Stimulated activated naive B cell treated with anti-CD40 and anti-IgM and Interleukin-4, amounts not matched to agents 10 μg/mL and 1 μg/mL and 100 μg/mL, for 72 hours (primary cell): ENCODE measurements at places on chromosomes 2 and 18.

DNA sequence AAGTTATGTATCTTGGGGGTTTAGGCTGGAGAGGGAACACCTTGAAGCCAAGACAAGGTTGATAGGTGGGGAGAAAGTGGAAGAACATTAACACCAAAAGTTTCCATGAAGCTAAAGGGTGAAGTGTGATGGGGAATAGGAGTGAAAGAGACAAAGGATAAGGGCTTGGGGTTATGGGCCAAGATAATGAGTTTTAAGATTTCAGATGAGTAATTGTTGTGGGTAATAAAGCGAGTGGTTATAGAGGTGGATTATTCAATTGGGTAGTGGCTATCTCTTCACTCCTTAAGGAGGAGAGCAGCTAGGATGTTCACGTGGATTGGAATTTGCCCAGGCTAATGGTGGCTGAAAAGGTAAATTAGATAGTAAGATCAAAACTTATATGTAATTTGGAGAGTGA lies 29.8 kb downstream of the EML4 start:
- H3K4me1 ChIP-seq: peaks cover 63% of the 10 kb centered on the region
- no peaks in the 10 kb centered on the region for H3K27me3 ChIP-seq
- H3K36me3 ChIP-seq: peaks cover 21% of the 10 kb centered on the region
- H3K27ac ChIP-seq: peak overlapping the region; percentile 21

- peaks cover 30% of the 10 kb centered on the region for H3K36me3 ChIP-seq
- H3K27ac ChIP-seq: peak overlapping the region; percentile 27
- peaks cover 2% of the 10 kb centered on the region for H3K4me1 ChIP-seq
Measured at GRCh38 chr2:241760301-241760771, 16.3 kb upstream of the GAL3ST2 start.

DNA sequence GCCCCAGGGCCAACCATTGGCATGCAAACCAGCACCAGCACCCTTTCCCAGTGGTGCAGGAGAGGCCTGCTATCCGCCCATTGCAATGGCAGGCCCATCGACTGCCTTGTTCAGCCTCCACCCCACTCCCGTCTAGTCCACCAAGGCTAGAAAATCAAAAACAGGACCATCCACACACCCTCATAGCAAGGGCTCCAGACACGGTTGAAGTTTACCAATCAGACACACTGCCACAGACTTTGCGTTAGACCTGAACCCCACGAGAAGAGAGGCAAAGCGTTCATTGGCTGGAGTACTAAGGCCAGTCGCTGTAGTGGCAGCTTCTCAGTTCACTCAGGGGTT lies 95.3 kb upstream of the TEX51 start:
- H3K36me3 ChIP-seq: no peaks in the 10 kb centered on the region
- no peak for DNase-seq
- H3K27ac ChIP-seq: no peak overlapping the region
- no peaks in the 10 kb centered on the region for H3K4me1 ChIP-seq
- H3K27me3 ChIP-seq: peaks cover 9% of the 10 kb centered on the region

DNA sequence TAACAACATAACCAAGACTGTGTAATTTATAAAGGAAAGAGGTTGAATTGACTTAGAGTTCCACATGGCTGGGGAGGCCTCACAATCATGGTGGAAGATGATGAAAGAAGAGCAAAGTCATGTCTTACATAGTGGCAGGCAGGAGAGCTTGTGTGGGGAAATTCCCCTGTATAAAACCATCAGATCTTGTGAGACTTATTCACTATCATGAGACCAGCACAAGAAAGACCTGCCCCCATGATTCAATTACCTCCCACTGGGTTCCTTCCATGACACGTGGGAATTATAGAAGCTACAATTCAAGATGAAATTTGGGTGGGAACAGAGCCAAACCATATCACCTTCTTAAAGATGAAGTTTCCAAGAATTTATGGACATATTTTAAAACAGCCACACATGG lies 2.5 kb upstream of the IL36RN start:
- peaks cover 16% of the 10 kb centered on the region for H3K36me3 ChIP-seq
- no peaks in the 10 kb centered on the region for H3K4me1 ChIP-seq
- no peak overlapping the region for H3K27ac ChIP-seq
- peaks cover 35% of the 10 kb centered on the region for H3K27me3 ChIP-seq
- H3K4me3 ChIP-seq: no peak overlapping the region
- DNase-seq: no peak

DNA sequence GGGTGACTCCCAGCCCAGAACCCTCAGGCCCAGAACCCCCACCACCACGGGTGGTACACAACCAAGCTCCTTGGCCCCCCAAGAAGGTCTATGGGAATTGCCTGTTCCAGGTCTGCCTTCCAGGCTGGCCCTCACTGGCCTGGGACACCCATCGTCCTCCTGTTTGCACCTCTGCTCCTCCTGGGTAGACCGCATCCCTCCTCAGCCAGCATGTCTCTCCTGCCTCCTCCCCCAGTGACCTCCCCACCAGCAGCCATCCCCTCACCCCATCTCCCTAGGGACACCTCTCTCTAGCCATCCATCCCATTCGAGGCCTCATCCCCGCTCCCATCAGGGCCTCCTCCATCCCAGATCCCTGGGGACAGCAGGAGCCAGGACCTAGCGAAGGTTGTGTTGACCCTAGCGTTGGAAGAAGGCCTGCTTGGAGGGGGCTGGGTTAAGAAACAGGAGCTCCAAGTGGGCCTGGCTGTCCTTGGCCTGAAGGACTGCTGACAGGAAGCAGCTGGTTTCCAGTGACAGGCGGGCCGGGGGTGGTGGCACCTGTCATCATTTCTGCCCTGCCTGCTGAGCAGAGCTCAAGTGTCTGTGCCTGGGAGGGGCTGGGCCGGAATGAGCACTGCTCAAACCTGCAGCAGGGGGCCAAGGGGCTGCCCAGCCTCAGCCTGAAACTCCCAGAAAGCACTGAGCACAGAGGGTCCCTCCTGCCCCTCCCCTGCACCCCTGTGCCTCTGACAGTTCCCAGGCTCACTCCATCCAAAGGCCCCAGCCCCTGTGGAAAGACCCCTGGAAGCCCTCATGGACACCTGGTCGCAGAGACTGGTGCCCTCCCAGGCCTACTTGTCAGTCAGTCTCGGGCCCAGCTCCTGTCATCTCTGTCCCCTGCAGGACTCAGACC lies 96.0 kb upstream of the OTOS start:
- DNase-seq: no peak
- H3K27ac ChIP-seq: no peak overlapping the region
- H3K4me1 ChIP-seq: no peaks in the 10 kb centered on the region
- peaks cover 15% of the 10 kb centered on the region for H3K27me3 ChIP-seq

DNA sequence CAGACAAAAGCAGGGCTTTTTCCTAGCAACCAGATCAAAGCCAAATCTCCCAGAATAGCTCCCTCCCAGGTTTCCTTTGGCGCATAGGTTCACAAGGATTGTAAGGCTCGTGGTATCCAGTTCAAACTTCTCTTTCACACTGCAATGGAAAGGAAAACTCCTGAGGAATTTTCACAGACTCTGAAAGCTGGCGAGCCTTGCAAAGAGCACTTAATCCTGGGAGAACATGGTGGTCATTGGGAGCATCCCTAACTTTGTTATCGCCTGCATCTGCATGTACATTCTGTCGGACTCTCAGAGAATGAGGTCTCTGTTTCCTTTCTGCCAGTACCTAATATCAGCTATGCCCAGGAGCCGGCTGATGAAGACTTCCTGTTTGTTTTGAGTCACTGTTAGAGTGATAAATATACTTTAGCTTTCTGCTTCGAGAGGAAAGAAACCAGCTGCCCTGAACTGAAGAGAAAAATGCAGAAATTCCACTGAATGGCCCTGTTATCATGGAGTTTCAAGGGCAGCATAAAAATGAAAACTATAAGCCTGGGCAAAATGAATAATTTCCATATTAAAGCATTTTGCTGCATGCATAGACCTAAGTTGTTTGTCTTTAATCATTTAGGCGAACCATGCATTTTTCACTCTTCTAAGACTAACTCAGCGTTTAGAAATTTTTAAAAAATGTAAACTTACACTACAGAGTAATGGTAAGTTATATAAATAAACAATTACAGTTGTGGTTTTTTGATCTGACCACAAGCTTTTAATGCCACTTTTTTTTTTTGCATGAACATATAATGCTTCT lies 76.4 kb upstream of the ZEB2 start:
- H3K4me3 ChIP-seq: no peak overlapping the region
- no peak for DNase-seq
- H3K4me1 ChIP-seq: peaks cover 19% of the 10 kb centered on the region
- H3K36me3 ChIP-seq: no peaks in the 10 kb centered on the region
- no peaks in the 10 kb centered on the region for H3K27me3 ChIP-seq
- H3K27ac ChIP-seq: no peak overlapping the region

DNA sequence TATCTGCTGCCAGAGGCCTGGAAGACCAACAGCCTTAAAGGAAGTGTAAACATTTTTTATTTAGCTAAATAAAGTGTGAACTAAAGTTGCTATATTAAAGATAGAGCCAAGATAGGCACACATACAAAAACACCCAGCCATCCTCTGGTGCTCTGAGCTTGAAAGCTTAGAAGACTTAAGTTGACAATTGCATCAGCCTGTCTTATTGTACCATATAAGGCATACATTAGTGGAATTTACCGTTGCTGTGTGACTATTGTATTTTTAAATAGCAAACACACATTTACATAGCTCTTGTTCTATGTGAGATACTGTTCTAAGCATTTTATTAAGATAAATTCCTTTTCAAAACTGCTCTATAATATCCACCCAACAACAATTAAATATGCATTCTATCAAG lies 736.6 kb upstream of the ZEB2 start:
- H3K27me3 ChIP-seq: peaks cover 23% of the 10 kb centered on the region
- no peak overlapping the region for H3K4me3 ChIP-seq
- H3K36me3 ChIP-seq: no peaks in the 10 kb centered on the region
- DNase-seq: no peak
- H3K4me1 ChIP-seq: peaks cover 10% of the 10 kb centered on the region

- H3K27ac ChIP-seq: no peak overlapping the region
- H3K4me1 ChIP-seq: no peaks in the 10 kb centered on the region
- no peak overlapping the region for H3K4me3 ChIP-seq
- no peak for DNase-seq
- no peaks in the 10 kb centered on the region for H3K27me3 ChIP-seq
Measured at GRCh38 chr2:72183016-72183415, 35.4 kb upstream of the CYP26B1 start.

- H3K36me3 ChIP-seq: no peaks in the 10 kb centered on the region
- H3K4me1 ChIP-seq: no peaks in the 10 kb centered on the region
- no peak overlapping the region for H3K4me3 ChIP-seq
- DNase-seq: no peak
Measured at GRCh38 chr2:199315299-199316179, 142.2 kb downstream of the SATB2 start.

GRCh38 chr2:28393114-28393836 lies 617 bp downstream of the FOSL2 start:
- peak; percentile 52 for DNase-seq
- peak overlapping the region; percentile 79 for H3K27ac ChIP-seq
- H3K27me3 ChIP-seq: no peaks in the 10 kb centered on the region
- H3K36me3 ChIP-seq: peaks cover 16% of the 10 kb centered on the region

- peak overlapping the region; percentile 2 for H3K4me3 ChIP-seq
- H3K4me1 ChIP-seq: peaks cover 36% of the 10 kb centered on the region
- H3K36me3 ChIP-seq: peaks cover 47% of the 10 kb centered on the region
- H3K27ac ChIP-seq: peak overlapping the region; percentile 86
Measured at GRCh38 chr2:61443342-61444041, 27.4 kb downstream of the USP34 start.

GRCh38 chr18:66838340-66838987 lies 234.6 kb upstream of the CDH19 start:
- no peak for DNase-seq
- no peaks in the 10 kb centered on the region for H3K4me1 ChIP-seq
- no peaks in the 10 kb centered on the region for H3K27me3 ChIP-seq
- no peak overlapping the region for H3K4me3 ChIP-seq
- H3K36me3 ChIP-seq: no peaks in the 10 kb centered on the region

GRCh38 chr18:4581966-4582365 lies 126.9 kb upstream of the DLGAP1 start:
- H3K36me3 ChIP-seq: no peaks in the 10 kb centered on the region
- no peaks in the 10 kb centered on the region for H3K27me3 ChIP-seq
- no peak for DNase-seq
- H3K27ac ChIP-seq: no peak overlapping the region
- H3K4me1 ChIP-seq: no peaks in the 10 kb centered on the region

DNA sequence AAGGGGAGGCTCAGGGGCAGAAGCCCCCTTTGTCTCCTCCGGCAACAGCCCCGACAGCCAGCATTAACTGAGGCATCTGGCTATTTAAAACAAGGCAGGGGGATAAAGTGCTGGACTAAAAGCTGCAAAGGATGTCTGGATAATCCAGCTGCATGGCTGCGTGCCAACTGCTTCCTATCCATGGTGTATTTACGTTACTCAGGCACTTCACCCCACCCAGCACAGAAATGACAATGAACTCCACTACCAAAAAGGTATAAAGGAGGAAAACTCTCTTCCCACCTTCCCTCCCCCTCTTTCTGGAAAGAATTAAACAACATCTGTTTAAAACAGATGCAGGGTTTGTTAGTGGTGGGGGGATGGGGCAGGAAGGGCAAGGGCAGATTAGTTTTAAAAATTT lies 82.5 kb downstream of the SPRED2 start:
- peaks cover 12% of the 10 kb centered on the region for H3K36me3 ChIP-seq
- no peak overlapping the region for H3K4me3 ChIP-seq
- DNase-seq: no peak
- no peak overlapping the region for H3K27ac ChIP-seq
- peaks cover 19% of the 10 kb centered on the region for H3K4me1 ChIP-seq
- H3K27me3 ChIP-seq: no peaks in the 10 kb centered on the region

DNA sequence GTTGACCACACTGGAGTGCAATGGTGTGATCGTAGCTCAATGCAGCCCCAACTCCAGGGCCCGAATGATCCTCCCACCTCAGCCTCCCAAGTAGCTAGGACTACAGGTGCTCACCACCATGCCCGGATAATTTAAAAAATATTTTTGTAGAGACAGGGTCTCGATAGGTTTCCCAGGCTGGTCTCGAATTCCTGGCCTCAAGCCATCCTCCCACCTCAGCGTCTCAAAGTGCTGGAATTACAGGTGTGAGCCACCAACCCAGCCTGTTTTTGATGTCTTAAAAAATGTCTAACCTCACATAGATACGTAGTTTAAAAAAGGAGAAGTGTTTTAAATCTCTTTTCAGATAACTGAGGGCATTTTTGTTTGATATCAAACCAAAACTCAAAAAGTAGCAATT lies 37.6 kb downstream of the IMPA2 start:
- DNase-seq: no peak
- no peak overlapping the region for H3K4me3 ChIP-seq
- no peak overlapping the region for H3K27ac ChIP-seq
- peaks cover 5% of the 10 kb centered on the region for H3K36me3 ChIP-seq
- H3K4me1 ChIP-seq: peaks cover 6% of the 10 kb centered on the region
- no peaks in the 10 kb centered on the region for H3K27me3 ChIP-seq

- H3K27me3 ChIP-seq: no peaks in the 10 kb centered on the region
- peaks cover 64% of the 10 kb centered on the region for H3K4me1 ChIP-seq
- H3K36me3 ChIP-seq: peaks cover 65% of the 10 kb centered on the region
- H3K4me3 ChIP-seq: no peak overlapping the region
Measured at GRCh38 chr2:233395687-233396086, 41.4 kb downstream of the DGKD start.

GRCh38 chr18:54389143-54389505 lies 31.4 kb downstream of the C18orf54 start:
- peaks cover 6% of the 10 kb centered on the region for H3K27me3 ChIP-seq
- peaks cover 4% of the 10 kb centered on the region for H3K36me3 ChIP-seq
- no peak for DNase-seq
- H3K27ac ChIP-seq: no peak overlapping the region
- H3K4me3 ChIP-seq: no peak overlapping the region

GRCh38 chr2:204154863-204155262 lies 218.3 kb downstream of the ICOS start:
- no peak overlapping the region for H3K4me3 ChIP-seq
- DNase-seq: no peak
- no peak overlapping the region for H3K27ac ChIP-seq
- no peaks in the 10 kb centered on the region for H3K4me1 ChIP-seq
- H3K27me3 ChIP-seq: no peaks in the 10 kb centered on the region
